Activated naive CD4-positive, alpha-beta T cell treated with Interleukin-2 at 50 U/mL for 16 hours (primary cell): ENCODE measurements at places on chromosomes 3 and 15.
A peak's percentile ranks its signal among the peaks of the same experiment; 100 is the strongest.

- DNase-seq: no peak
Observed at GRCh38 chr15:74770211-74770903, 11.5 kb upstream of the CSK start.

DNA sequence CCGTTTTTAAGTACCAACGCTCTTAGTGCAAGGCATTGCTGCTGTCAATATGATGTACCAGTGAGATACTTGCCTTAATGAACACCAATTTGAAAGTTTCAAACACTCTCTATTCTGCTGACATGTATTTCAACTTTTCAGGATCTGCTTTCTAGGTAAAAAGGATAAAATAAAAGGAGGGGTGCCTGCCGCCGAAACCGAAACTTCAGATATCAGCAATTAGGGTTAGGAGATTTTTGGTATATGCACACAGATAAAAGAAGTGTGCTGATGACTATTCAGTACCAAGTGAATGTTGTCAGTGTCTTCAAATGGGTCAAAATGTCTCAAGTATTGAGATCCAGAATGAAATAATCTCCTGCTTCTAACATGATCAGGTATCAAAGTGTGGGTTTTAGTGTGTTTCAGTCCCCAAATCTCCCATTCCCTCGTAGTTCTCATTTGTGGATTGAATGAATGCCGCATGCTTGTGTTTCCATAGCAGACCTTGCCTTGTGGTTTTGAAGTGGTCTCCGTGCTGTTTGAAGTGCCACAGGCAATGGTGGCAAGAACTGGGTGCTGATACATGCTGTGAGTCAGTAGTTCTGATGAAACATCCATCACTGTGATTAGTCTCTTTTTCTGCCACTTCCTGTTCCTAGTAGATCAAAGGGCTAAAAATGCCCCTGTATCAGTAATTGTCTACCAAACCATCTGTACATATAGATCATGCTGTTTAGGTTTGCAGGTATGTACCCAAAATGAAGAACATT is 22.5 kb downstream of the CHST14 start:
- peak; percentile 71 for DNase-seq

DNA sequence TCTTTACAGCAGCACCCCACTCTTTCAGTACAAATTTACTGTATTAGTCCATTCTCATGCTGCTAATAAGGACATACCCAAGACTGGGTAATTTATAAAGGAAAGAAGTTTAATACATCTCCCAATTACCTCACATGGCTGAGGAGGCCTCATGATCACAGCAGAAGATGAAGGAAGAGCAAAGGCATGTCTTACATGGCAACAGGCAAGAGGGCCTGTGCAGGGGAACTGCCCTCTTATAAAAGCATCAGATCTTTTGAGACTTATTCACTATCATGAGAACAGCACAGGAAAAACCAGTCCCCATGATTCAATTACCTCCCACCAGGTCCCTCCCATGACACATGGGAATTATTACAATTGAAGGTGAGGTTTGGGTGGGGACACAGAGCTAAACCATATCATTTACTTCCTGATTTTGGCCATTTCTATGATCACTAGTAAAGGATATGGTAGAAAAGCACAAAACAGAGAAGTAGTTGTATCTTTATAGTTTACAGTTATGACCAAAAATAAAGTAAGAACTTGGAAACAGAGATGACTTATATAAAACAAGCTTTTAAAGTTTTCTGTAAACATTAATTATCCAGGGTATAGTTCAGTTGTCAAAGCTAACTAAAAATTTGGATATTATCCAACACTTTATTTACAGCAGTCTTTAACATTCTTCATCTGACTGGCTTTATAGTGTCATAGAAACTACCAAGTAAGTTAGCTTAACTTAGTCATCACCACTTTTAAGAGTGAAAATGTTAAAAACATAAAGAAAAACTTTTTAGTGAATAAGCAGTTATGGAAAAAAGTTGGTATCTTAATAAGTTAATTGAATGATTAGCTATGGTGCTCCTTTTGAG is 40.2 kb downstream of the P2RY1 start:
- DNase-seq: no peak

DNA sequence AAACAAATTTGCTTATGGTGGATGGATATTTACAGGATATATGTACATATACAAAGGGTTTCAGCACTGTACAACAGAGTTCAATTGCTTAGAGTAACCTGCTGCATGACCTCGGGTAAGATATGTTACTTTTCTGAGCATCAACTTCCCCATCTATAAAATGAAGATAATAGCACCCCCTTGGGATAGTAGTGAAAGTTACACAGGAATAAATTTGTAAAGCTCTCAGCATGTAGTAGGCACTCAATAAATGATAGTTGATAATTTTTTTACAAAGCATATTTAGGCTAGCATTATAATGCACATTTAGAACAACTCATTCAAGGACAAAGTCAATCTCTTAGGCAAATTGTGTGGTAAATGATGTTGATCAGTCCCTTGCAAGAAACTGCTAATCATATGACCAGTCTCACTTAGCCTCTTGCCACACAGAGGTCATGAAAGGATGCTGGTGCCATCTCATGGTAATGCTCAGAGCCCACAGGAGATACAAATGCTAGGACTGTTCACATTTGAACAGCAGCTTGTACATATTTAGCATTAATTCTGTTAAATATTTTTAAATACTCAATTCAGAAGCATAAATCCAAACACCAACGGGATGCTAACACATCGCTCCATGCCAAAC is 123.9 kb downstream of the MAGI1 start:
- no peak for DNase-seq
